ENCODE measurements at places on chromosomes 5 and 9.

DNA sequence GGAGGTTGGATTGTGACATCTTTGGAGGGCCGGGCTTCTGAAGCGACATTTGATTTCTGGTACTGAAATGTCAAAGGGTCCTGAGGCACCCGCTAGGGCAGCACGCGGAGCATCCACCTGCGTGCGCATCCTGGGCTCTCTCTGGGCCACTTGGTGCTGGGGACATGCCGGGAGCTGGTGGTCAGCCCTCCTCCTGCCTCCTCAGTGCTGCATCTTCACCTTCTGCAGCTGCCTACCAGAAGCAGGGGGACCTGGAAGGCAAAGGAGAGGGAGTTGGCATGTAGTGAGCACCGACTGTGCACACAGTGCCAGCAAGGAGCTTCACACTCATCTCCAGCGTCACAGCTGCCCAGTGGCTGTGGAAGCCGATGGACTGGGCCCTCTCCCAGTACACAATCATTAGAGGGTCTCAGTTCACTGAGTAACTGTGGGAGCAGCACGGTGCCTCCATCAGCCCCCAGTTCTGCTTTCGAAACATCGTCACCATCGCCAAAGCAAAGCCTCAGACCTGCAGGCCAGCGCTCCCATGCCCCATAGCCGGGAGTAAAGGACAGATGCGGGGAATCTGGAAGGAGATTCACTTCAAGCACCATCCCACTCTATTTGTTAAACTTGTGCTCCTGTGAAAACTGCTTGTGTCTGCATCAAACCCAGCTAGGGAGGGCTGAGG is 138.4 kb downstream of the KCNIP1 start:
- no peak for DNase-seq

- no peak for DNase-seq
These were observed 93.9 kb downstream of the YIPF5 start for GRCh38 chr5:144076521-144077083.

DNA sequence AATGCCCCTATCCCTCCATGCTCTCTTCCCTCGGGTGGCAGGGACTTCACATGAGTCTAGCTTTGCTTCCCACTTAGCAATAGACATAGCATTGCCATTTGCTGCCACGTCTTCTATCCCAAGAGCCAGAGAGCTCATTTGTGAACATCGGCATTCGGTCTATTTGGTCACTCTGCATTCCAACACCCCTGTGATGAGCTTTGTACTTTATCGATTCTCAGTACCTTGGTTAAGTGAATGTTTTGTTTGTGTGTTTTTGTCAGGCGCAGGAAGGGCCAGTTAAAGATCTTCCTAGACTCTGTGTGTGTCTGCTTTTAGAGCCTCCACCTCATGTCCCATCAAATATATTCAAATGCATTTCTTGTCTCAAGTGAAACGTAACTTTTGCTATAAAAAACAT is 141.7 kb downstream of the TARS1 start:
- DNase-seq = no peak

- no peak for DNase-seq
These were observed 33.2 kb downstream of the UGT3A2 start for GRCh38 chr5:36033486-36033885.

- DNase-seq = no peak
These were observed 39.0 kb downstream of the PRKACG start for GRCh38 chr9:68974901-68975300.

DNA sequence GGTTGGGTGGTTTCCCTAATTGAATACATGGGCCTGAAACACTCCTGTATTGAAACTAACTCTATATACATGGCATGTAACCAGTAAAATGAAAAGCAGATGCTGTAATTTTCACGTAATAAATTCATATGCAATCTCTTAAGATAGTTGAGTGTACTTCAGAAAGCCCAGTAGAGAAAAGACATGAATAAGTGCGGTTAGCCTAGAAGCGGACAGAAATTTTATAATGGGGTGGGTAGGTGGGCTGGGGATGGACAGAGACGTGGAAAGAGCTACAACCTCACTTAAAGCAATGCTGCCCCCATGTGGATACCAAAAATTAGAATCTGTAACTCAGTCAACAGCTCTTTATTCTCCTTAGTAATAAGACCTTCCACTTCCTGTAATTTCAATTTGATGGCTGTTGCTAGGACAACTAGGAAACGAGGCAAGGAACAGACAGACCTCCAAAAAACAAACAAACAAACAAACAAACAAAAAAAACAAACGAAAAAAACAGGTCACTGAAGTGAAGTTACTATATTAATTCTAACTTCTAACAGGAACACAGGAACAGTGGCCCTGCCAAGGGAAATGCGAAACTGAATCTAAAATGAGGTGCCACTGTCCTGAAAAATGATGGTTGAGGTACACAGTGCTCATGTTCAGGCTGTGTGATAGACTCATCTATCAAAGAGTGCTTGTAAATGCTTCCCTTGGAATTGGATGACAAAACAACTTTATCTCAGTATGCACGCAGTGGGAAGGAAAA is 103.4 kb upstream of the GNA14 start:
- DNase-seq = no peak

- DNase-seq = no peak
These were observed 746 bp downstream of the NKX2-5 start for GRCh38 chr5:173234129-173234790.

DNA sequence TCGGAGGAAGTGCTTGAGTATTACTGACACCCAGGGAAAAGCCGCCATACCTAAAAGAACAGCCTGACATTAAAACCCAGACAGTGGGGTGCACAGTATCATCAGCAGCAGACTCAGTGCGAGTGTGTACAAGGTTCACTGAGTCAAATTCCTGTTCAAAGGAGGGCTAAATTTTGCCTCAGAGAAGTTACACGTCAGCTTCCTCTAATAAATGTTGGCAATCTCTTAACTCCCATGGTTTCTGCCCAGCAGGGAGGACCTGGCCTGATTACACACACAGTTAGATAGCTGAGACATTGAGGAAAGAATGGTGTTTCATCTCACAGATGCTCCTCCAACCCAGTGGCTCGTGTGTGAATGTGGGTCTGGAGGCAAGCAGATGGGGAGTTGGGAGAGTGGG is 38.2 kb downstream of the NIPSNAP3B start:
- DNase-seq = no peak

DNA sequence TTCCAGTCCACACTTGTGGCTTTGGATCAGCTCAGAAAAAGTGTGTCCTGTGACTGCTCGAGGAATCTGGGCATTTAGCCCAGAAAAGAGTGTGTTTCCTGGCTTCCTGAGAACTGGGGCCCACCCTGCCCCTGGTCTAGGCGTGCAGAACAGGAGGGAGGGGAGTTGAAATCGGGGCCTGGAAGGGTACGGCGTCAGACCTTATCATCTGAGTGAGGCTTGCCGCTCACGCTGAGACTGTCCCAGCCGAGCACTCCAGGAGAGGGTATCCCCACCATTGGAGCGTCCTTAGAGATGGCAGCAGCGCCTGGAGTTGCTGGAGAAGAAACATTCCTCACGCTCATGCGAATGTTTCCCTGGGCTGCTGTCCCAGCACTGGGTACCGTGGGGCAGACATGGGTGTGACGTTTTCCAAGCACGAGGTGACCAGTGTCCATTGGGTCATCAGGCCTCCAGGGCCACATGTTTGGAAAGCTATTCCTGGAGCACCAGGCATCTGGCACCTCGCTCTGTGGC is 22.5 kb downstream of the NEK6 start:
- no peak for DNase-seq

GRCh38 chr9:35639631-35640030 is 11.1 kb downstream of the SIT1 start:
- no peak for DNase-seq

DNA sequence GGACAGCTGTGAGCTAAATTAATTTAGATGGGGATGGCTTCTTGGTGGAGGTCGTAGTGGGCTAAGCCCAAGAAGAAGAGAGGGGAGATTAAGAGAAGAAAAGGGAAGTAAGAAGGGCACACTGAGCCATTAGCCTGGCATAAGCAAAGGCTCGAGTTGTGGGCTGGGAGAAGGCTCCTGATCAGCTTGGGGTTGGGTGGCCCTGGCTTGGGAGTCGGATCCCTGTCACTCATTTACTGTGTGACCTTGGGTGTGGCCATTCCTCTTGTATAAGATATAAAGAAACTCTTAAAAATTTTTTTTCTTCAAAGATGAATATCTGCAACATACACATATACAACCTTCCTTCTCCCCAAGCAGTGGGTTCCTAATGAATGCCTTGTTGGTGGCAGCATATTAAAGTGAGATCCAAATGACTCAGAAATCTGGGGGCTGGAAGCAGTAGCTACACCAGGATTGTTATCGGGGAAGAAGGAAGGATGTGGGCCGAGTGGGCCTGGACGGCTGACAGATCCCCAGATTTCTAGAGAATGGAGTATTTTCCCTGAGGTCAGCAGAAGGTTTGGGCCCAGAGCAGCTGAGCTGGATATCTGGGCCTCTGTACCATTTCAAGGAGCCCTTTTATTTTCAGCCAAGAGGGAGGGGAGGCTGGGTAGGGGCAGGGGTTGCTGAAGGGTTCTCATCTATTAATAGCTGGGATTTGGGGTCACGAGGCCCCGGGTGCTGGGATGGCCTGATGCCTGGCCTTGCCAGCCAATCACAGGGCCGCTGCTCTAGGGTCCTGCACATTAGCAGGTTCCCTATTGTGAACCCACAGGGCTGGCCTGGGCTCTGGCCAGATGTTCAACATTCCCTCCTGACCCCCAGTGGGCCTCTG is 52.1 kb downstream of the PPARGC1B start:
- no peak for DNase-seq

DNA sequence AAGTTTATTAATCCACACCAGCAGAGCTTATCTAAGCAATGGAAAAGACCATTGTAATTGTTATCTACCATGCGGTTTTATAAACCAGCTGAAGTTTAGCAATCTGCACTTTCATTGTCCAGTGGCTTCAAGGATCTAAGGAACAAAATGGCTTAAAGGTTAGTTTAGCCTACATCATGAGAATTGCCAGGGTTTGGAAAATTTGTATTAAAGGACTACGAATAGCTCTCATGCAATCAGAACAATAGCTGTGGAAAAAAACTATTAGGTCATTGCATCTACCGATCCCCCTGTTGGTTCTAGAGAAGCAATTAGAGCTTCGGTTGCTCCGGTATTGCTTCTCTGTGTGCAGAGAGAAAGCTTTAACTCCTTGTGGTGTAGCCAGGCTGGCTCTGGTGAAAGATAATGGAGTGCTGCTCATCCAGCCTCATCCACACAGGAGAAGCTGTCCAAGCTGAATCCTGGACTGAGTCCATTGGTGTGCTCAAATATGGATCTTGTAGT is 86.3 kb upstream of the SLC12A2 start:
- DNase-seq = no peak

- DNase-seq = no peak
These were observed 18.7 kb downstream of the HSD17B4 start for GRCh38 chr5:119470851-119471451.

DNA sequence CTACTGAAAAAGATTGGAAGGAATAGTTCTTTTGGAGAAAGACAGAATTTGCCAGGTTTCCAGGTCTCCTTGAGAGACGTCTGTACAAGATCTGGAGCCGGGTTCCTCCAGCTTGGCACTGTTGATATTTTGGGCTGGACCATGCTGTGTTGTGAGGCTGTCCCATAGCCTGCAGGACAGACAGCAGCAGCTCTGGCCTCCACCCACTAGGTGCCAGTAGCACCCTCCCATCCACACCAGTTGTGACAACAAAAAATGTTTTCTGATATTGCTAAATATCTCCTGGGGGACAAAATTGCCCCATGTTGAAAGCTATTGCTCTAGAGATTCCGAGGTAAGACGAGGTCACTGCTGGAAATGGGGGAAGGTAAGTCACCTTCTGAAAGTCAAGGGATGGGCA is 287.7 kb upstream of the DAP start:
- DNase-seq = no peak

GRCh38 chr5:180820788-180821321 is 18.2 kb upstream of the MGAT1 start:
- no peak for DNase-seq

GRCh38 chr9:135303280-135303647 is 176.3 kb upstream of the PPP1R26 start:
- no peak for DNase-seq

Data from GM19239 (cell line).